ENCODE measurements at places on chromosomes 2 and 18.

- no peak for DNase-seq
These were observed 192.2 kb downstream of the NCK2 start for GRCh38 chr2:105936954-105937353.

- no peak for DNase-seq
These were observed 168.8 kb downstream of the CDCA7 start for GRCh38 chr2:173523497-173523896.

DNA sequence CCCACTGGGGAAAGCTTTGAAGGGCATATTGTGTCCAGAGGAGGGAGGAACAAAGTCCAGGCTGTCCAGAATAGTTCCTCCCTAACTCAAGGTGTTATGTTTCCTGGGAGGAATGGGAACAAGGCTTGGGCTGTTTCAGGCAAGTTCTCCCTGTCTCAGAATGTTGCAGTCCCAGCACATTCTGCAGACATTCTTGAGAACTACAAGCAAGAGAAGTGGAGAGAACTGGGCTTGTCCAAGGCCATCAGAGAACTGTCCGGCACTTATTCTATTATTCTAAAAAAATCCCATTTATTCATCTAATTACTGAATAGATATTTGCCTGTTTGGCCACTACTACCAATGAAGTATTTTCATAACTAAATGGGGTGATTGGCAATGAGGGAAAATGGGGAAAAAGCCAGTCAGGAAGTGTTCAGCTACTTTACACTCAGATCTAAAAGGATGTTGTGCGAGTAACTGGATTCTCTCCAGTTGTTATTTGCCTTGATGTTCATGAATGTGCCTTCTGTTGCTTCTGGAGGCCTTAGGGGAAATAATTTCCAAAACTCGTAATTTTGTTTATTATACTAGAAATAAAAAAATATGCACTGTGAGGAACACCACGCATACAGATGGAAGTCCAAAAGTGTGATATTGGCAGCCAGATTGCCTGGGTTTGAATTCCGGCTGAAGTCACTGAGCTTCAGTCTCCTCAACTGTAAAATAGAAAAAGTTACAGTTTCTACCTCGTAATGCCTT is 300.1 kb upstream of the RND3 start:
- DNase-seq = no peak

GRCh38 chr2:156333274-156333950 is 891 bp upstream of the NR4A2 start:
- DNase-seq = no peak

DNA sequence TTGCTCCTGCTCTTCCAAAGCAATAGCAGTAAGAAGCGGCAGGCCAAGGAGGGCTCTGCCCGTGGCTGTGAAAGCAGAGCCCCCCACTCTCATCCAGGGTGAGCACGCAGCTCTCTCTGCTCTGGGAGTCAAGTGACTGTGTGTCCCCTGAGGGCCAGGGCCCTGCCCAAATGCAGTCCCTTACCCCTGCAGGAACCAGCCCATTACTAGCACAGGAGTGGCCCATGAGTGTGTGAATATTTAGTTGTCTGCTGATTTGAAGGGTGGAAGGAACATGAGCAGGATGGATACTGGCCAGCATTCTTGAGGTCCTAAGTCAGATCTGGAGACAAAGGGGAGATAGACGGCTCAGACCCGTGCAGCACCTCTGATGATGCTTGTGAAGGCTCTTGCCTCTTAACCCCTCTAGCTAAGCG is 69.7 kb upstream of the FOSL2 start:
- DNase-seq = no peak

- DNase-seq = no peak
These were observed 123.2 kb downstream of the PHLPP1 start for GRCh38 chr18:62838475-62839098.

DNA sequence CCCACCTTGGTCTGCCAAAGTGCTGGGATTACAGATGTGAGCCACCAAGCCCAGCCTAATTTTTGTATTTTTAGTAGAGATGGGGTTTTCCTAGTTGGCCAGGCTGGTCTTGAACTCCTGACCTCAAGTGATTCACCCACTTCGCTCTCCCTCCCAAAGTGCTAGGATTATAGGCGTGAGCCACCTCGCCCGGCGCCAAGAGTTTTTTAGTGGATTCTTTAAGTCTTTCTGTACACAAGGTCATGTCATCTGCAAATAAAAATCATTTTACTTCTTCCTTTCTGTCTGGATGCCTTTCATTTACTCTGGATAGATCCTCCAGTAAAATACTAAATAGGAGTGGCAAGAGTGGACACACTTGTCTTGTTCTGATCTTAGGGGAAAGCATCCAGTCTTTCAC is 61.7 kb downstream of the KCMF1 start:
- no peak for DNase-seq

DNA sequence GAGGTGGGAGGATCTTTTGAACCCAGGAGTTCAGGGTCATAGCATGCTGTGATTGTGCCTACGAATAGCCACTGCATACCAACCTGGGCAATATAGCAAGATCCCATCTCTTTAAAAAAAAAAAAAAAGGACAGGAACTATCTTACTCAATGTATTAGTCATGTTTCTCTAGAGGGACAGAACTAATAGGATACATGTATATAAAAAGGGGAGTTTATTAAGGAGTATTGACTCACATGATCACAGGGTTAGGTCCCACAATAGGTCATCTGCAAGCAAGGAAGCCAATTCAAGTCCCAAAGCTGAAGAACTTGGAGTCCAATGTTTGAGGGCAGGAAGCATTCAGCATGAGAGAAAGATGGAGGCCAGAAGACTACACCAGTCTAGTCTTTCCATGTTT is 18.8 kb upstream of the CASP10 start:
- no peak for DNase-seq

DNA sequence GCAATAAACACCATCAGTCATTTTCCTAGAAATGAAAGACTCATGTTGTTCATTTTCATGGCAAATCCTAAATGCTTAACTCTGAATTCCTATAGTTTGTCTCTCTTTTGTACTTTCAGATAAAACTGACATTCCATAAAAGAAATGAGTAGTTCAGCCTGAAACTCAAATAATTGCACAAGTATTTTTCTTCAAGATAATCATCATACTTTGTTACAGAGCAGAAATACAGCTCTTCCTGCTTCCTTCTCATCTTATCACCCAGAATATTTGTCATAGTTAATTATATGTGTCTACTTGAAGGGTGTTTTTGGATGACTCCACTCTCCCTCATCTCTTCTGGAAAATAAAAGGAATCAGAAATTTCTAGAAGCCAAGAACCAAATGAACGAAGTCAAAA is 141.1 kb downstream of the HNMT start:
- no peak for DNase-seq

DNA sequence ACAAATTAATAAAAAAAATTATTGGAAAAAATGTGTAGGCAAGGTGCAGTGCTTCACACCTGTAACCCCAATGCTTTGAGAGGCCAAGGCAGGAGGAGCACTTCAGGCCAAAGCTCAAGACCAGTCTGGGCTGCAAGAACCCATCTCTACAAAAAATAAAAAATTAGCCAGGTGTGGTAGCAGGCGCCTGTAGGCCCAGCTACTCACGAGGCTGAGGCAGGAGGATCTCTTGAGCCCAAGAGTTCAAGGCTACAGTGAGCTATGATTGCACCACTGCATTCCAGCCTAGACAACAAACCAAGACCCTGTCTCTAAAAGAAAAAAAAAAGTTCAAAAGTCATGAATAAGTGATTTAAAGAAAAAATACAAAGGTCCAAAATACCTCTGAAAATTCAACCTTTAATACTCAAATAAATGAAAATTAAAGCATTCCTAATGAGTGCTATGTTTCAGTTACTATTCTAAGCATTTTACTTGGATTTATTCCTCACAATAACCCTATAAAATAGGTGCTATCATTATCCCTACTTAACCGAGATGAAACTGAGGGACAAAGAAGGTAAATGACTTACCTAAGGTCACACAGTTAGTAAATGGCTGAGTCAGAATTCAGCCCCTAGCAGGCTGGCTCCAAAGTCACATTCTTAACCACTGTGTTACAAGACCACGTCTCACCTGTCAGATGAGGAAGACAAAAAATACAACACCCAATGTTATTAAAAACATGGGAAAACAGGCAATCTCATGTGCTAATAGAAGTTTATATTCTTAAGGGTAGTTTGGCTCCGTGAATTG is 36.4 kb upstream of the PCBP1 start:
- no peak for DNase-seq

GRCh38 chr2:117942551-117942950 is 71.3 kb downstream of the CCDC93 start:
- DNase-seq = no peak

DNA sequence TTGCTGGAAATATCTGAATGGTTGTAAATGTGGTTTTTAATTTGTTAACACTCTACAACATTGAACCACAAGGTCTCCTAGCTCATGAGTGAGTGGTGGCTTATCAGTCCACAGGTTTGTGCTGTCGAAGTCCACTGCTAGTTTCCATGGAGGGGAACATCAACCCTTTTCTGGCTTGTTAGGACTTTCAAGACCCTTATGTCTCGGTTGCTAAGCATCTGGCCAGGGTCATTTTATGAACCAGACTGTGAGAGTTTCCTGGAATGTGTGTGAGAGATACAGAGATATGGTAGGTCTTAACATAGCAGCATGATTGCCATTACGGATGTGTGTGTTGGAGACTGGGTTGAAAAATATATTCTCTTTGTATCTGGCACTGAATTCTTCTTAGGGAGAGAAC is 36.9 kb downstream of the KCNE4 start:
- no peak for DNase-seq

DNA sequence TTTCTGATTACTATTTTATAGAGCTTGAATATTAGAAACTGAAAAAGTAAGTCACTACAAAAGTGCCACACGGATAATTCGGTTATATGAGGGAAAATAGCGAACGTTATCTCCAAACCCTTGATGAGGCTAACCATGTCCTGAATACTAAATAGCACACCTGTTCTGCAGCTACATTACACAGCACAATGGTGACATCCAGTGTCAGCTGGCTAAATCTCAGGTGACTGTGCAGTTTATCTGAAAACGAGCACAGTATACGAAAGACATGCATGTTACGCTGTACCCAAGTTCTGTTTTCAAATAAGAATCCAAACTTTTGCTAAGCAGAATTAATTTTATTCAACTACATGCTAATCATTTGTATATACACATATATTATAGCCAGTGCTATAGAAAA is 9.0 kb downstream of the CCDC68 start:
- DNase-seq = peak; percentile 21

DNA sequence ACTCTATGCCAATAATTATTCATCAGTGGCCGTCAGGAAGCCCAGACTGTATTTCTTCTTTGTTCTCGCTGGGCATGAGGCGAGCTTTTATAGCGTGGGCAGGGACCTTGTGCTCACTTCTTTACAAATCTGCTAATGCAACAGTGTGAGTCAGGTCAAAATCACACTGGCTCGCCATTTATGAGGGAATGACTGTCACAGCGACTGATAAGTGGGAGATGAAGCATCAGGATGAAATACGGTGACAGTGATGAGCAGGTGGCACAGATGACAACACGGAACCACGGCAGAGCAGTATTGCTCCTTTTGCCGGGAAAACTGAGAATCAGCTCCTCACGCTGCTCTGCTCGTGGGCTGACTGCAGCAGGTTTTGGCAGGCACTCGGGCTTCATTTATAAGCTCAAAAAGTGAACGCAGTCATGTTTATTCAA is 20.5 kb downstream of the TYMS start:
- no peak for DNase-seq

- DNase-seq = no peak
These were observed 6.8 kb upstream of the CIB4 start for GRCh38 chr2:26647981-26648380.

DNA sequence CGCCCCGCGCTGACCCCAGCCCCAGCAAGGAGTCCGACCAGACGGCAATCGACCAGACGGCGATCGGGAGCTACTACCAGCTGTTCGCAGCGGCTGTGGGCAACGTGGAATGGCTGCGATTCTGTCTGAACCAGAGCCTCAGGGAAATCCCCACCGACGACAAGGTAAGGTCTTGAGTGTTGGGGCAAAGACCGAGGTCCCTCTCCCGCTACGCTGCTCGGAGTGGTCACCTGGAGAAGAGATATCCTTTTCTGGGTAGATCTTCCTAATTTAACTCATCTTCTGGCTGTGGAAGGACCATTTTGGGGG is 704 bp downstream of the ANKRD53 start:
- no peak for DNase-seq

- no peak for DNase-seq
These were observed 169.6 kb upstream of the SIX2 start for GRCh38 chr2:45178854-45179253.

- no peak for DNase-seq
These were observed 270.8 kb upstream of the AGAP1 start for GRCh38 chr2:235223011-235223410.

GRCh38 chr2:30098266-30099005 is 48.4 kb upstream of the YPEL5 start:
- no peak for DNase-seq

- no peak for DNase-seq
These were observed 94.4 kb upstream of the XPO1 start for GRCh38 chr2:61632276-61633169.

- DNase-seq = no peak
These were observed 93.6 kb downstream of the GYPC start for GRCh38 chr2:126749537-126749936.

GRCh38 chr2:64913357-64913869 is 75.8 kb upstream of the SLC1A4 start:
- DNase-seq = peak; percentile 15

- no peak for DNase-seq
These were observed 36.8 kb downstream of the CHST10 start for GRCh38 chr2:100380681-100381080.

DNA sequence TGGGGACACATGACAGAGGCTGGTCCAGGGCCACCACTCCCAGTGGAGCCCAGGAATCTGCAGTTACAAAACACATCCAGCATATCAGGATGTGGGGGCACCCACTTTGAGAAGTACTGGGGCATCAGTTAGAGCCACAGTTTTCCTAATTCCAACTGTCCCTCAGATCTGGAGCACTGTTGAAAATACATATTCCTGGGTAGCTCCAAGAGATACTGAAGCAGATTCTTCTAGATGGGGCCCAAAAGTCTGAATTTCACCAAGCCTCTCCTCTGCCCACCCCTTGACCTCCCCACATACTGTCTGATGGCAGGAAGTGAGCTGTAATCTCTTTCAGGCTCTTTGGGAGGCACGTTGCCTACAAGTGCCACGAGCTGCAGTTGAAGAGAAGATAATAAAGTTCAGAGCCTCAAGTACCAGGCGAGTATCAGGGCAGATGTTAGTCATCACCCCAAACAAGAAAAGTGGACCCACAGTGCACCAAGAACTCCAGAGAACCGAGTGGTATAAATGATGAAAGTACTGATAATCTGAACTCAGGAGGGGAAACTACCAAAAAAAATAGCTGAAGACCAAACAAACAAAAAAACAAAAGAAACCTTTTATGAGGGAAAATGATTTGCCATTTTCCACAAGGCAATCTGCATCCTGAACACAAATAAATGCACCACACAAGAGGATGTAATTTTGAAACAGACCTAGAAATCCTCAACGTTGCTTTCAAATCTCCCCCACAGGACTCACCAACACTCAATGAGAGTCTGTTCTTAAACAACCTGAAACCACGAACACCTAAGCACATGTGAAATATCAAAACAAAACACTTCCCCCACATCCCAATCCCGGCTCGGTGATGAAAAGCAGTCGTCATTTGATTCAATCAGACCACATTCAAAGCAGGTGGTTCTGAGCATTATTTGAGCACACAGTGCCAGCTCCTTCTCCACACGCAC is 98.7 kb downstream of the TCF4 start:
- no peak for DNase-seq

- DNase-seq = no peak
These were observed 10.7 kb upstream of the RNF103 start for GRCh38 chr2:86634352-86634751.

Measured in CD4-positive, alpha-beta T cell treated with Interleukin-6 at 100 ng/mL for 8 hours (primary cell).